Globus pallidus (tissue), 1 donor: ENCODE measurements at places on chromosomes 11 and 22.

DNA sequence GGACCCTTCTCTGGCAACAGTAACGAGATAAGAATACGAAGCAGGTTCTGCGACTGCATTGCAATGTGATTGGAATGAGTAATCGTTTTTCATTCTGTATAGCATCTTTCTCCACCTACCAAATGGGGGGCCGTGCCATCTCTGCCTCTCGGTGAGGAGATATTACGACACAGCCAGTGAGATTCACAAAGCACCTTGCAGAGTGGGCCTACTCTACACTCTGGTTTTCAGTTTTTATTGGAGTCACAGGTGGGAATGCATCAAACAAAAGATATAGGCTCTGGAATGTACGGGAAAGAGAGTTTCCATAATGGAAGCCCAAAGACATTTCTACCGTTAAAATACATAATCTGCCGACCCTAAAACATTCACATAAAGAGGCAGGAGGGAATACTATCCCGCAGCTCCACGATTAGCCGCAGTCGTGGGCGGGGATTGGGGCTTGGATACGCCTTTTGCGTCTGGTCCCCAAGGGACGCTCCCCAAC lies 423 bp upstream of the RTN3 start:
- no peak for DNase-seq

DNA sequence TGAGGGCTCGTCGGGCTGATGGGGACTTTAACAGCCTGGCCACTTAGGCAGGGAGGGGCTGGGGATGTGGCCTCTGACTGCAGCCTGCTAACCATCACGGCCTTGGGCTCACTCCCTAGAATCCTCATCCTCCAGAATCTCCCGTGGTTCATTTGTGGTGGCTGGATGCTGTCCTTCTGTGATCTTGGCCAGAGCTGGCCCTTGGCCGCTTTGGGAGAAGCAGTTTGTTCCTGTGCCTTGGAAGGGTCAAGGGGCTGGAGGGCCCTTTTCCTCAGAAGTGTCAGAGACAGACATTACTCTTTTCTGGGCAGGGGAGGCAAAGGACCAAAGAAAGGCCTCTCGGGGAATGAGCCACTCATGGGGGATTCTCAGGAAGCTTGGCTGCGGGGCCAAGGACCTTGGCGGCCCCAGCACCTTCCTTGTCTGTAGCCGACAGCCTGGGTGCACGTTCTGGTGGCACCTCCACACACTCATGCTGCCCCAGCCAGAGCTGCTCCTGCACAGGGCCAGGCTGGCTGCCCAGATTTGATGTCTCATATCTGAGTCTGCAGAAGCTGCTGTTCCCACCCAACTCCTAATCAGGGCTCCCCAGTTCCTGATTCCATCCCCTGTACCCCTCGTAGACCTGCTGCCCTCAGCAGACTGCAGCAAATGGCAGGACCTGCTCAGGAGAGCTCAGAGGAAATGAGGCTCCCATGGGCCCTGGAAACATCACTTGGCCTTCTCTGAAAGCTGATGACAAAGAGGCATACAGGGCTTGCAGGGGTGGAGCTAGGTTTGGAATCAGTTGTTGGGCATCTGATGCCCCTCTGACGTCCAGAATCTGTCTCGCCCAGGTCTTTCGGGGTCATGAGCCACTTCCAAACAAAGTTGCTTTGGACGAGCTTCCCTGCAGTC lies 107.7 kb downstream of the CTTN start:
- no peak for DNase-seq

DNA sequence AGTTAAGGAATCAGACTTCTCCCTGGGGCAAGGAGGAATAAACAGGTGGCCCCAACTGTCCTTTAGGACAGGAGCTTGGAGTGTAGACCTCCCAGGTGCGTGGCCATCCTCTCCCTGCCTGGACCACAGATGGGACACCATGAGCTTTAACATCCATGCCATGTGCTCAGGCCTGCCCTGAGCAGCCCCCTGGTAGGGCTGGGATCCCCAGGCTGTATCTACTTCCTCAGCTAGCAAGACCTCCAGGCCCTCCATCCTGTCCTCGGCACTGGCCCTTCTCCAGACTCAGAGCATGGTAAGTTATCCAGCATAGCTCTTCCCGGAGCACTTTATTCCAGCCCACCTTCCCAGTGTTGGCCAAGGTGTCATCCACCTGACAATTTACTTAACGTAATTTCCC lies 5.7 kb downstream of the CD6 start:
- no peak for DNase-seq

GRCh38 chr22:49039625-49040024 lies 788.0 kb downstream of the BRD1 start:
- DNase-seq: no peak

- peak; percentile 78 for DNase-seq
Observed at GRCh38 chr22:46737976-46738646, at the start of gene CERK. Gene CERK (minus strand): TSS chr22:46738252. CDS start chr22:46738148, 104 bp downstream.

GRCh38 chr11:45643598-45644260 lies 21.7 kb downstream of the CHST1 start:
- DNase-seq: no peak

- DNase-seq: no peak
Observed at GRCh38 chr11:29527391-29527936, 489.4 kb downstream of the KCNA4 start.

GRCh38 chr22:42664976-42665831 lies 16.0 kb upstream of the CYB5R3 start:
- no peak for DNase-seq

DNA sequence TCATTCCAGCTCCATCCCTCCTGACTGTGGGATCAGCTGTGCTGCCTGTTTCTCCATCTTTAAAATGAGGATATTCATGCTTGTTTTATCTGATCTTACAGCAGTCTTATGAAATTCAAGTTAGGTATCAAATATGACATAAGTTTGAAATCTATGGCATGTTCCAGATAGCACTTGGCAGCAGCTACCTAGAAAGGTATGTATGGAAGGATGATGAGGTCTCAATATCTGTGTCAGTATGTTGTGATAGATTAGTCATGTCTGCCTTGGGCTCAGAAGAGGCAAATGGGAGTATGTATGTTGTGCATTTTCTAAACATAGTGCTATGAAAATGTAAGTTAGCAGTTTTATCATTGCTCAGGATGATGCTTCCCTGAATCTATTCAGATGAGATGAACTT lies 122.1 kb downstream of the NAV2 start:
- DNase-seq: no peak

GRCh38 chr22:39933741-39934140 lies 26.5 kb upstream of the TMA7B start:
- DNase-seq: no peak

GRCh38 chr22:43377548-43377895 lies 34.3 kb upstream of the MPPED1 start:
- no peak for DNase-seq

DNA sequence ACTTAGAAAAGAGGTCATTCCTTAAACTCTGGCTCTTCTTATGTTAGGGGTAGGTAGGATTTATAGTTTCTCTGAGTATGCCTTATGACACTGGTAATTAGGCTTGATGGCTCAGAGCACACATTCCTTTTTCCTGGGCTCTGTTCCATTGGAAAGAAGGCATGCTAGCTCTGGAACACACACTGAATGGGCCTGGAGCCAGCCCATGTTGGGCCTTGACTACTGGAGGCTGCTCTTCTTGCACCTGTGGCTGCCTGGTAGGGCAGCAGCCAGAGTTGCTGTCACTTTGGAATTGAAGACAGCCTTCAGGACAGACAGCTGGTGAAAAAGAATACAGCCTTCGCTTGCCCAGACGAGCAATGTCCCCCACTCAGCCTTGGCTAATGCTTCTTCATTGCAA lies 18.2 kb downstream of the MCAM start:
- DNase-seq: no peak

GRCh38 chr11:57491371-57492061 lies 24.0 kb downstream of the SLC43A1 start:
- no peak for DNase-seq

- no peak for DNase-seq
Observed at GRCh38 chr11:69009441-69010211, 3.4 kb downstream of the MRGPRF start.

GRCh38 chr11:117946156-117946841 lies 17.1 kb upstream of the TMPRSS13 start:
- peak; percentile 1 for DNase-seq

DNA sequence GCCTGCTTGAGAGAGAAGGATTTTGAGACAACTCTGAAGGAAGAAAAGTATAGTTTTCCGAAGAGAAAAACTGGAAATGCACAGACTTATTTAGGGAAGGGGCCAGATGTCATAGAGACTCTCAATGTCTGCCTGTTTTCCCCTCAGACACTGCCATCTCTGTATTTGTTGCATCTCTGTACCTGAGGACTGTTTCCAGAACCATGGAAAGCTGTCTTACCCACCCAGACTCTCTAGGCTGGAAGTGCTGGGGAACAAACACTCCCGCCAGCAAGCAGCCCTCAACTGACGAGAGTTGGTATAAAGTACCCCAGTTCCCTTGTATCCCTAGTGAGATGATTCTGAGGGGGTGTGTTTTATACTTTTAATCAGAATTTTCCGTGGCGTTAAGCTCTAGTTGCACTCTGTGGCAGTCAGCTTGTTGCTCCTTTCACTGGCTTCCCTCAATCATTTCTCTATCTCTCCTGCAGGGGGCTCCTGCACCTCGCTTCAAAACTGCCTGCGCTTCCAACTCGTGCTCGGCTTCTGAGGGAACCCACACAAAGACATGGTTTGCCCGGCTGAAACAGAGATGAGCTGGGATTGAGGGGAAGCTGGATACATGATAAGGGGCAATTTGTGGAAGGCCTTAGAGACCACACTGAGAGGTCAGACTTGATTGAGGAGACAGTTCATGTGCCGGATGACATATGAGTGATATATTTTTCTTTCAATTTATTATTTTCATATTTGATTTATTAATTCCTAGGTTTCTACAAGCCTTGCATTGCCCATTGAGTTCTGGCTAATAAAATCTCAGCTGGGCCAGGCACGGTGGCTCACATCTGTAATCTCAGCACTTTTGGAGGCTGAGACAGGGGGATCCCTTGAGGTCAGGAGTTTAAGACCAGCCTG lies 36.9 kb upstream of the CLPB start:
- DNase-seq: peak; percentile 80

GRCh38 chr22:39529487-39529851 lies 3.1 kb downstream of the RPS19BP1 start:
- no peak for DNase-seq

- no peak for DNase-seq
Observed at GRCh38 chr22:30338802-30339201, 12.1 kb upstream of the TBC1D10A start.

DNA sequence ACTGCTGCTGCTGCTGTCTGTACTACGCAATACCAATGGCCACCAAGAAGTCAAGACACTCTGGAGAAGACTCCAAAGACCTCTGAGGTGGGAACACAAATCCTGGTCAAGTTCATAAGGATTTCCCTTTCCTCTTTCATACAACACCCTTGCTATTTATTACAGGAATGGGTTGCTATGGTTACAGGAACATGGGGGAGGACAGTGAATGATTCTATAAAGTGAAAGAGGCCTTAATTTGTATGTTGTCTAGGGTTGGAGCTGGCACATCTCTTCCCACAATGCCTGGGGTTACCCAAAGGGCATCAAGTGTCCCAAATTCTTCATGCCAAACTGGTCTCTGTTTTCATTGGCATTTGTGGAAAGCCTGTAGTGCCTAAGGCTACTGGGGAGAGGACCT lies 11.4 kb upstream of the SEC14L3 start:
- no peak for DNase-seq

GRCh38 chr22:23856721-23857605 lies 712 bp upstream of the SLC2A11 start:
- peak; percentile 35 for DNase-seq

DNA sequence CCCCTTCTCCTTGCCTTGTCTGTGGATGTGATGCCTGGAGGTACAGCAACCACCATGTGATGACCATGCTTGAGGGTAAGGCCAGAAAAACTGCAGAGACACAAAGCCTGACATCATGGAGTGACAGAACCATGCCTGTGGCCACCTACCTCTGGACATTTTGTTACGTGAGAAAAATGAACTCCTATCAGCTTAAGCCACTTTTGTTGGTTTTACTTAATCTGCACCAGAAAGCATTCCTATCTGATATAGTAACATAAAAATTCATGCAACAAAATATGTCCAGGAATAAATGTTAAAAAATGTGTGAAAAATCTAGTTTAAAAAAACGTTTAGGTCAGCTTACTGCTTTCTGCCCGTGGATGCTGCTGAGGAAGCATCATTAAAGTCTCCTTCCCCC lies 42.6 kb upstream of the P4HA3 start:
- DNase-seq: no peak

GRCh38 chr22:24584166-24584790 lies 8.6 kb downstream of the LRRC75B start:
- no peak for DNase-seq

DNA sequence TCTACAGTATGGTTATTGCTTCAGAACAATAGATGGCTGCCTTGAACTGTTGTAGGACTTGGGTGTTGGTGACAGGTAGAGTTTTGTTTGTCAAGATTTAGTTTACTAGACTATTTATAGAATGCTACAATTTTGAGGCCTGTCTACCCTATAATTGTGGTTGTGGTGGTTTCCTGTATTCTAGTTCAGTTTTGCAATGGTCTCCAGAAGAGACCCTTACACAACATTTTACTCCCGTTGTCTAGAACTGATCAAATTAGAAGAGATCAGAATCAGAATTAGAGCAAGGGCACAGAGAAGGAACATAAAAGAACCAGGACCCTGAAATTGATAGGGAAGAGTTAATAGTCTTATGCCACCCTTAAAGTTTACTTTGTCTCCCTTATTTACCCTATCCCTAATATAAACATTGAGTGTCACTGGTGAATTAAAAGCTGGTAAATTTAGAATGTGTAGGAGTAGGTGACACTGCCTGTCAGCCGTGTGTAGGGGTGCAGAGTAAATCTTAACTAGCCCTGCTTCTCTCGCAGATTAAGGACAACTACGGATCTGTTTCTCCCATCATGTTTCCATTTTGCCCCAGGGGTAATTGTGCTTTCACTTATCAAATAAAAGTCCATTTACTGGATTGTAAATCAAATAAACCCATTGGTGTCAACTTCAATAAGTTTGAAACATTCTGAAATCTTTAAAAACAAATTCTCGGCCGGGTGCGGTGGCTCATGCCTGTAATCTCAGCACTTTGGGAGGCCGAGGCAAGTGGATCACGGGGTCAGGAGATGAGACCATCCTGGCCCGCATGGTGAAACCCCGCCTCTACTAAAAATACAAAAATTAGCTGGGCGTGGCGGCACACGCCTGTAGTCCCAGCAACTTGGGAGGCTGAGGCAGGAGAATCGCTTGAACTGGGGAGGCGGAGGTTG lies 10.9 kb upstream of the PHLDB1 start:
- no peak for DNase-seq

- DNase-seq: no peak
Observed at GRCh38 chr22:37058917-37059701, 7.6 kb downstream of the KCTD17 start.
